RPMI7951 (cell line): ENCODE measurements at places on chromosomes 11 and 22.

DNA sequence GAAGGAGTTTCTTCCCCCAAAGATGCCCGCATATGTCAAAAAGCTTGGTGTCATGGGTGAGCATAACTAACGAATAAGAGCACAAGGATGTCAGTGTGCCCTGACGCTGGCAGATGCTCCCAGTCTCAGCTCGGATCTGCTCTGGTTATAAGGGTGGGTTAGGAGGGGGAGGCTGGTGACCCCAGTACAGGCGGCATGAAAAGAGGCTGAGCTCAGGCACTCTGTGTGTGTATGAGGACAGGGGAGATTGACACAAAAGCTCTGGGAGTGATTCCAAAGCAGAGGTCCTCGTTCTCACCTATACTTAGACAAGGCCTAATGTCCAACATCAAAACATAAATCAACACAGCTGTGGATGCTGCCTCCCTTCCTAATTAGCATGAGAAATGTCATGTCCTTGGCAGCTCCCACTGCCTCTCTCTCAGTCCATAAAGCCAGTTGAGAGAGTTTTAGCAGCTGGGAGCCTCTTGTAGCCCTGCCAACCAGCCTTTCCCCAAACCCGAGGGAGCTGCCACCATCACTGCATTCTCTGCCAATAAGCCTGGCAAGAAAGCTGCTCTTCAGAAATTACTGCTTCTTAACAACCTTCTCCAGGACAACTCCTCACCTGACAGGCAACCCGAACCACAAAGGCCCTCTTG is 59.8 kb downstream of the SC5D start:
- no peak for DNase-seq

GRCh38 chr11:1780700-1781592 is 17.2 kb upstream of the CTSD start:
- no peak for DNase-seq

GRCh38 chr22:24894220-24894975 is 52.1 kb downstream of the LHFPL7 start:
- peak; percentile 95 for DNase-seq

DNA sequence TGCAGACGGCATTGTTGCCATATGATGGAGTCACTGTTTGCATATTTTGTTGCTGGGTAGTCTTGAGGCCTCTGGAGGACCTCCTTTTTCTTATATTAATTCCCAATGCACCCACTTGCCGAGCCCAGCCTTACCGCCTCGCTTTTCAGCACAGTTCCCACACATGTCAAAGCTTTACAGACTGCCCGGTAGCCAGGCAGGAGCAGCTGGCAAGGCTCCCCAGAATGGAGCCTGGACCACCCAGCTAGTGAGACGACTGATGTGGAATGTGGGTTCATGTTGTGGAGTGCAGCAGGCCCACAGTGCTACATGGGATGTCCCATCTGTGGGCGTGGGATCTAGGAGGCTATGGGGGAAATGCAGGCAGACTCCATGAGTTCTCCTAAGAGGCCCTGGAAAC is 99.4 kb upstream of the MTMR2 start:
- no peak for DNase-seq

DNA sequence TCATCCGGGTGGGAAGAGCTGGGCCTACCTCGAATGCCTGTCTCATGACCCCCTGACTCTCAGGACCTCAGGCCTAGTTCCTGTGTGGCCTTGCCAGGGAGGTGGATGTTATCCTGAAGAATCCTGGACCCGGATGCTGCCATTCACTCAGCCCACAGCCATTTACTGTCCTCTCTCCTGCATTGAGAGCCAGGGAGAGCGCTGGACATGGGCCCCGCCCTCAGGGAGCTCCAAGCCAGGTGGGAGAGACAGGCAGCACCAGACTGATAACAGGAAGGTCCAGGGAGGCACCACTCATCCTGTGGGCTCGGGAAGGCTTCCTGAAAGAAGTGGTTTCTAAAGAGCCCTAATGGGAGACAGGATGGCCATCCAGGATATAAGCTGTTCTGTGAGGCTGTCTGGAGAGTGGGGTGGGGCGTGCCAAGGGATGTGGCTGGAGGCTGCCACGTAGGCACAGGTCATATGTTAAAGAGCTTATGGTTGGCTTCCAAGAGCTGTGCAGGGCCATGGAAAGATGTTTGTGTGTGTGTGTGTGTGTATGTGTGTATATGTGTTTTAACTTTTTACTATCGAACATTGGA is 8.6 kb downstream of the SERPINH1 start:
- DNase-seq, result no peak

- no peak for DNase-seq
Measured at GRCh38 chr22:43106302-43106701, 4.2 kb upstream of the BIK start.

DNA sequence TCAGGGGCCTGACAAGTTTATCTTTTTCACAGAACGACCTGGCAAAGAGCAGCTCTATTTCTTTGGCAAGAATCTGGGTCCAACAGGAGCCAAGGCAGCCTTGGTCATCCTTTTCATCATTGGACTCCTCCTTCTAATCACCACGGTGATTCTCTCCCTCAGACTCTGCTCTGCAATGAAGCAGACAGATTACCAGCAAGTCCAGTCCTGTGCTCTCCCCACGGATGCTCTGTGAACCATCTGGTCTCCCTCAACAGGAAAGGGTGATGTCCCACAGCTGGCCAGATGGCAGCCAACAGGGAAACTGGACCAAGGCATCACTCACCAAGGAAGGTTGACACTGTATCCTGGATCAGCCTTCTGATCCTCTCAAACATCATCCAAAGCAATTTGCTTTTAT is 17.0 kb upstream of the PANX1 start:
- DNase-seq, result no peak

DNA sequence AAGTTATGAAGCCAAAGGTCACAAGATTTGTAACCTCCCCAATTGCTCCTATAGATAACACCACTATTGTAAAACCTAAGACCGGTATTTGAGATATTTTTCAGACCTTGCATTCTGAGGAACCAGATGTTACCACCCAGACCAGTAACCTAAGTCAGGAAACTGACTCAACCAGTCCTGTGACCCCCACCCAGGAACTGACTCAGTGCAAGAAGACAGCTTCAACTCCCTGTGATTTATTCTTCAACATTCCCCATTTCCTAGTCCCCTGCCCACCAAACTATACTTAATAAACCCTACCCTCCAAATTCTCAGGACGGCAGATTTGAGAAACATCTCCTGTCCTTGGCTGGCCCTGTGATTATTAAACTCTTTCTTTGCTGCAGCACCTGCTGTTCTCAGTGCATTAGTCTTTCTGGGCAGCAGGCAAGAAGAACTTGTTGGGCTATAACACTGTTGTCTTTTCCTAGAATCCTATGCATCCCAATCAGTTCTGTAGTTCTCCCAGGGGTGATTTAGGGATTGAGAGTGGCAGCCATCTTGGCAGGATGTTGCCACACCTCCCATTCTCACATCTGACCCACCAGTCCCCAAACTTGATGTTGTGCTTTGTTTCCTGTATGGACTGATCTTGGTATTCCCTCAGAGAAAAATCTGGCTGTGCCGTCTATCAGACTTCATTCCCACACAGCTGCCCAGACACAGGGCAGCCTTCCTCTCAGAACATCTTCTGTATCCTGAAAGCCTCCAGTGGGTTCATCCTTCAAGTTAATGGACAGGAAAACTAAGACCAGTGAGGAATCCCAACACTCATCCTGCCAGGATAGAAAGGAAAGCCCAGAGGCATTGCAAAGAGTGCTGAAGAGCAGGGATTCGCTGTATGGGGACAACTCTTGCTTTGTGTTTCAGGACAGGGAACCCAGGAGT is 104.0 kb downstream of the PDE2A start:
- DNase-seq, result peak; percentile 69

DNA sequence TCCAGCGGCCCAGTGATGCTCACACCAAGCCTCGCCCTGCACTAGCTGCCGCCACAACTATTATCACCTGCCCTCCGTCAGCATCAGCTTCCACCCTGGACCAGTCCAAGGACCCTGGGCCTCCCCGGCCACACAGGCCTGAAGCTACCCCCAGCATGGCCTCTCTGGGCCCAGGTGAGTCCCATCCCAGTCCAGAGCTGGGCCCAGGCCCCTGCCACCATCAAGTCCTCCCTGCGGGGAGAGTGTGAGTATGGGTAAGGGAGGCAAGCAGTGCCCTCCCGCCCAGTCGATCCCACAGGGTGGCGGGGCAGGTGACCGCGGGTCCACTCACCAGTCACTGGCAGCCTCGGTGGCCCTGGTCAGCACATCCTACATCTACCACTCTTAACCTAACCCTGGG is 9.5 kb upstream of the SUSD2 start:
- DNase-seq, result no peak

DNA sequence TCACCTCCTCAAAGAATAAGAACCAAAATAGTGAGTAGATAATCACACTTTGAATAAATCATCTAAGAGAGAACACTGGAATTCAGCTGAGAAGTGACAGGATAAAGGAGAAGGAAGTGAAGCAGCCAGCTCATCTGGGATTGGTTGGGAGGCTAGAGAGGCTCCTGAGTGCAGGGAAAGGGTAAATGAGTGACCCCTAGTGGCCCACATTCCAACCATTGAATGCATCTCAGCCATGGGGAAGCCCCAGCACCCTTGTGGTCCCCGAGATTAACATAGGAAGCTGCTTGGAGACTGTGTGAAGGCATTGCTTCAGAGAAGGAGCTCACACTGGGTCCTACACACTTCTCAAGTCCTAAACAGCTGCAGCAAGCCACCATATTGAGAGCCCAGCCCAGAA is 82.3 kb downstream of the JRKL start:
- no peak for DNase-seq

- no peak for DNase-seq
Measured at GRCh38 chr11:91164452-91164822, 941.6 kb upstream of the CHORDC1 start.

- DNase-seq, result peak; percentile 98
Measured at GRCh38 chr11:61602775-61603569, 22.1 kb upstream of the SYT7 start.

DNA sequence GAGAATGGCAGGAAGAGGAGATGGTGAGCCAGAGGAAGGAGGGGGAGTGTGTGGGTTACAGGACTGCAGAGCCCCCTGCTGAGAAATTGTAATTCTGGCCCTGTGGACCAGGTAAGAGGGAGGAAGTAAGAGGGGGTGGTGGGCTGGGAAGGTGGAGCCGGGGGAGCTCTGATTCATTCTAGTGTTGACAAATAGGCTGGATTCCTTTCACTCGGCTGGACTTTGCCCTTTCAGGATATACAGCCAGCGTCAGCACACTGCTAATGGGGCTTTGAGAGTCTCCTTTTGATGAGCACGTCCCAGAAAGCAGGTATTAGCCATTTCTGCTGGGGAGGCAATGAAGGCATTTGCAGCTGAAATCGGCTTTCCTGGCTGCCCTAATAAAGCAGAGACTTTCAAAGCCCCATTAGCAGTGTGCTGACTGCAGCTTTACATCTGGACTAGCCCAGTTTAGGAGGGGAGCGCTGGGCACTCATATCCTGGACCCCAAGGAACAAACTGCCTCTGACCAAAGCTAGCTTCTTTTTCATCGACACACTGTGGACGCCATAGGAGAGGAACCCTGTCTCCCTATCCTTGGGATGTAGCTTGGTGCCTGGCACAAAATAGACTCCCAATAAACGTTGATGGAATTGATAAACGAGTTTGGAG is 44.8 kb upstream of the CADM1 start:
- no peak for DNase-seq

DNA sequence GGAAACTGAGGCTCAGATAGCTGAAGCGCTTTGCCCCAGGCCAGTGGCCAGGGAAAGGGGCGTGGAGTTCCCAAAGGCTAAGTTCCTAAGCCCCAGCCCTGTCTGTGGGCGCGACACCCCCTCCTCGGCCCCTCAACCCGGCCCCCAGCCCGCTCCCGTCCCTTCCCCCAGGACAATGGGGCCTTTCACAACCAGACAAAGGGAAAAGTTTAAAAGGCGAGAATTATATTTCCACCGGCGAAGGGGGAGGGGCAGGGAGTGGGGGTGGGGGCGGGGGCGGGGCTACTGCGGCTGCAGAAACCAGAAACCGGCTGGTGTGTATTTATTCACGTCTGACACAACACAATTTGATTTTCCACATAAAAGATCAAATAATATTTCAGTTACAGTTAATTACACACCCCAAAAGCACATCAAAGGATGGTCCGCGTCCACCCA is 192.1 kb downstream of the MN1 start:
- no peak for DNase-seq

DNA sequence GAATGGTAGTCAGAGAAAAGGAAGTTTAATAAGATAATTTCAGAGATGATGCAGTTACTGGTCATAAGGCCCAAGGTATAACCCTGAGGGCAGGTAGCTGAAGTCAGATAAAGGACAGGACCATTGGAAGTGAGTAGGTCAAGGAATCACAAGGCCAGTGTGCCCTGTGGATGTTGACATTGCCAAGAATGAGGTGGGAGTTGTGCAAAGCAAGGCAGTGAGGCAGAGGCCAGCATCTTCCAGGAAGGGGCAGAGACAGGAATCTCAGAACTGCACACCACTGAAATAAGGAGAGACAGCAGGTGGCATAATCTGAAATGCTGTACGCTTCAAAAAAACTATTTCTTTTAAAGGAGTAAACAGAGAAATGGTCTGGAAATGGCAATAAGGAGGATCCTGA is 61.4 kb downstream of the ABTB2 start:
- no peak for DNase-seq

DNA sequence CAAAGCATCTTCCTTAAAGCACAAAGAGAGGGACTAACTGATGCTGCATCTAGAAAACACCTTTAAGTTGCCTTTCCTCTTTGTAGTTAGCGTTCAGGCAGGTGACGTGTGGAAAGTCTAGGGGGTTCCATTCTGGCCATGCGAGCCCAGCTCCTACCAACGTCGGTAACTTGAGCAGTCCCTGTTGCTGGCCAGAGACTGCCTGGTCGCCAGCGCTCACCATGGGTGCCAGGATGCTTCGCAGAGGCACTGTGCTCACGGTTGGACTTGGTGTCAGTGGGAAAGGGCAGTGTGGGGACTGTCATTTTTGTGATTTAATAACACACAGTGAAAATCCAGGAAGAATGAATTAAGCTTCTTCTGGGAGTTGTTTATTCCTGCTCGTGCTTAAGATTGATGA is 40.6 kb downstream of the PPP2R1B start:
- DNase-seq, result no peak

DNA sequence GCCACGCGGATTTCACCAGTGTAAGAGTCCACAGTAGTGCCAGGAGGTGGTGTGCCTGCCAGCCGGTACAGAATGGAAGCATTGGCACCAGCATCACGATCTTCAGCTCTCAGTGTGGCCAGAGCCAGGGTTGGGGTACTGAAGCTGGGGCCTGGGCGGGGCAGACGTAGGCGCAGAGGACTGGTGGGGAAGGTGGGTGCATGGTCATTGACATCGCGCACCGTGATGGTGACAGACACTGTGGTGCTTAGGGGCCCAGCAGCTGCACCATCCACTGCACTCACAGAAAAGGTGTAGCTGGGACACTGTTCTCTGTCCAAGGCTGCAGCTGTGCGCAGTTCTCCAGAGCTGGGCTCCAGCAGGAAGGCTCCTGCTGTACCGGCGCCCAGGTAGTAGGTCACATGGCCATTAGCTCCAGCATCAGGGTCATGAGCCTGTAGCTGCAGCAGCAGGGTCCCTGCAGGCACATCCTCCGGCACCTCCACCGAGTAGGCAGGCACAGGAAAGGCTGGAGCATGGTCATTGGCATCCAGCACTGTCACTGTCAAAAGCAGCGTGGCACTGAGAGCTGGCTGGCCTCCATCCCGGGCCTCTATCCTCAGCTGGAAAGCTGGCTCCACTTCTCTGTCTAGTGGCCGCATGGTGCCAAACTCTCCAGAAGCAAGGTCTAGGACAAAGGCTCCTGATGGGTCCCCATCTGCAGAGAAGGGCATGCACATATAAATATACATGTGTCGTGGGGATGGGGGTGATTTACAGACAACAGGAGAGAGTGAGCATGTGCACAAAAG is 7.9 kb upstream of the TPP1 start:
- DNase-seq, result no peak
